Right cardiac atrium (tissue), 5 donors: ENCODE measurements at places on chromosomes 16 and 17. TPM values are rescaled to one million over a fixed set of nuclear protein-coding genes. Genes with fewer than 3 reads are reported as not detected.
A peak's percentile ranks its signal among the peaks of the same experiment; 100 is the strongest.

- DNase-seq = no peak
Measured at GRCh38 chr17:36481829-36482228, 4.7 kb upstream of the ZNHIT3 start.

- peak; percentile 72 for DNase-seq
Measured at GRCh38 chr16:70478912-70479341, 24.5 kb downstream of the FCSK start.

- DNase-seq = no peak
Measured at GRCh38 chr17:76415786-76416185, 31.4 kb downstream of the SPHK1 start.

DNA sequence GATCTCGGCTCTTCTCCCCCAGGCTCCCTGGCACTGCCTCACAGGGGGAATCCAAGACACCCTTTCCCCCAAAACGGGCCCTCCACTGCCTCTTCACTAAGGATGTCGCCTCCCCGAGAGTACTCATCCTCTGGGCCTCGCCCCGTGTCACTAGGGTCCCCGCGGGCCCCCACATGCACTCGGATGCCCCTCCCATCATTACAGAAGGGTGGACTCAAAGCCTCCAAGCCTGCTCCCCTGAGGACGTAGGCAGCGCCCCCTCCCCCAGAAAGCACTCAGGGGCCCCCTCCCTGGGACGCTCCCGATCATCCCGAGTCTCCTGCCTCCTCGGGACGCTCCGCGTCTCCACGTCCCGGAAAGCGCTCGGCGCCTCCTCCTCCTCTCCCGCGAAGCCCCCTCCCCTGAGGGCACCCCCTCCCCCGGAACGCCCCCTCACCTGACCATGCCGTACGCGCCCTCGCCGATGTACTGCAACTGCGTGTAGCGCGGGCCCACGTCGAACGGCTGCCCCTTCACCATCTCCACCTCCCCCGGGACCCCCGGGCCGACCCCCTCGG lies 338 bp downstream of the MAPK3 start:
- DNase-seq = no peak

DNA sequence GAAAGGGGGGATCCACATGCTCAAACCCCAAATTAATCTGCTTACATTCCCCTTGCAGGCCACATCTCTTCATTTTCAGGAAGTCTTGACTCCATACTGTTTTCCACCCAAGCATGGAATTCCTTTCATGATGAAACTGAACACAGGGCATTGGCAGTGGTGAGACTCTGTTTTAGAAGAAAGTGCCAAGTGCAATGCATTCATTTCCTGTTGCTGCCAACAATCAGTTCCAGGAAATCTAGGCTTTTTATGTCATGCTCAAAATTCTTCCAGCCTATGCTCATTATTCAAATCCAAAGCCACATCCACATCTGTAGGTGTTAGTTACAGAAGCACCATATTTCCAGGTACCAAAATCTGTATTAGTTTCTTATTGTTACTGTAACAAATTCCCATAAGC lies 4.1 kb downstream of the CCL2 start:
- no peak for DNase-seq

GRCh38 chr16:2507052-2507659 lies 6.6 kb upstream of the ATP6V0C start:
- DNase-seq = peak; percentile 72

DNA sequence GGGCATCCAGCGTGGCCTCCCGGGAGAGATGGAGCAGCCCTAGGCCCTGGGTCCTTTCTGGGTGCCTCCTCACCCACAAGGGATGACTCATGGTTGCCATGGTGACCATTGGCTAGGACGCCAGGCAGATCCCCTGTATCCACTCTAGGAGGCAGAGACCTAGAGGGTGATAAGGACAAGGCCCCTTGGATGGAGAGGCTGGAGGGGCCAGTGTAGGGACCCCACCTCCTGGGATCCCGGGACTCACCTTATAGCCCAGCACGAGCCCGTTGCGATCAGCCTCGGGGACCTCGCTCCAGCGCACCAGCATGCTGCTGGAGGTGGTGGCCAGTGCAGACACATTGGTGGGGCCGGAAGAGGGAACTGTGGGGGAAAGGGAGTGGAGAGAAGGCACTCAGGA lies 82.2 kb upstream of the CDC42EP4 start:
- no peak for DNase-seq

GRCh38 chr17:27244011-27244410 lies 49.9 kb upstream of the WSB1 start:
- DNase-seq = no peak

The PARN gene
- 23.8 TPM for total RNA-seq

The ABCC6 gene
- total RNA-seq = 5.4 TPM

The KRT39 gene
- not detected for total RNA-seq
